NCI-H1930 (cell line): ENCODE measurements at places on chromosomes 6 and 20.
A peak's percentile ranks its signal among the peaks of the same experiment; 100 is the strongest.

GRCh38 chr20:38061109-38061508 is 27.6 kb downstream of the RPRD1B start:
- DNase-seq = no peak

DNA sequence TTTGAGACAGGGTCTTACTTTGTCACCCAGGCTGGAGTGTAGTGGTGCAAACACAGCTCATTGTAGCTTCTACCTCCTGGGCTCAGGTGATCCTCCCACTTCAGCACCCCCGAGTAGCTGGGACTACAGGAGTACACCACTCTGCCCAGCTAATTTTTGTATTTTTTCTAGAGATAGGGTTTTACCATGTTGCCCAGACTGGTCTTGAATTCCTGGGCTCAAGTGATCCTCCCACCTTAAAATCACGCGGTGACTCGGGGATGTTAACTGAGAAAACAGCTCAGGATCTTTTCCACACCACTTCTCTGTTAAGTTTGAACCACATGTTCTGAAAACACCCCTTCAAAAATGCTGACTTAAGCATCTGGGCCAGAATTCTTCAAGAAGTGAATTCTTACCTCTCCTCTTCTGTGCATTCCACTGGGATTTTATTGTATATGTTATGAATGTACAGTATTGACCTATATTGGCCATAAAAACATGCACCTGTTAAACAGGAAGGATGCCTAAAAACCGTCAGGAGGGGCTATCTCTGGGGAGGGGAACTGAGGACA is 72.4 kb downstream of the SYTL3 start:
- DNase-seq = no peak

- DNase-seq = no peak
Measured at GRCh38 chr6:144286503-144287393, 1.6 kb downstream of the UTRN start.

DNA sequence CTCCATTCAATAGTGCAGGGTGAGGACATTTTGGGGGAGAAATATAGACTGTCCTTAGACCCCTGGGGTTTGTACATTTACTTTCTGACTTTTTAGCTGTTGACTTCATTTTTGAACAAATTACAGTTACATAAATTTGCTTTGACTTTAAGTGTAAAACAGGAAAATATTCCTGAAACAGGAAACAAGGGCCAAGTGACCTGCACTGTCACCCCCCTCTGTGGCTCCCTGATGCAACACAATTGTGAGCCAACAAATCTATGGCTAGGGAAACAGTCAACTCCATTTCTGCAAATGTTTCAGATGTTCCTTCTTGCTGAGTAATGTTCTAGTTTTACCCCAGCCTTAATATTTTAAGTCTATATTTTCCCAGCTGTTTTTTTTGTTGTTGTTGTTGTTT is 39.8 kb downstream of the HLA-A start:
- DNase-seq = no peak

- no peak for DNase-seq
Measured at GRCh38 chr20:23368316-23369071, 6.5 kb downstream of the GZF1 start.

DNA sequence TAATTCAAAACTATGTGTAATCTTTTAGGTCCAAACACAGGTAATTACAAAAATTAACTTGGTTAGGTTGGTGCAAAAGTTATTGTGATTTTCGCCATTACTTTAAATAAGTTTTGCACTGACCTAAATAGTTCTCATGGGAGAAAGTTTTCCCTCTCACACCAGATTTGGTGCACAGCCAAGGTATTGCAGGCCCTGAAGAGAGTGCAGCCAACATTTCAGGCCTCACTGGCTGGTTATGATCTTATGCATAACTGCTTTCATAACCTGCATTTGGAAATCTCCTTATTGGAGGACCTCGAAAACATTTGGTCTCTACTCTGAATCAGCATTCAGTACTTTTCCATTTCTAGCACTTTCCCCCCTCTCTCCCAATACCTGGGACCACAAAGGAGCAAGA is 993.1 kb upstream of the MANEA start:
- no peak for DNase-seq

DNA sequence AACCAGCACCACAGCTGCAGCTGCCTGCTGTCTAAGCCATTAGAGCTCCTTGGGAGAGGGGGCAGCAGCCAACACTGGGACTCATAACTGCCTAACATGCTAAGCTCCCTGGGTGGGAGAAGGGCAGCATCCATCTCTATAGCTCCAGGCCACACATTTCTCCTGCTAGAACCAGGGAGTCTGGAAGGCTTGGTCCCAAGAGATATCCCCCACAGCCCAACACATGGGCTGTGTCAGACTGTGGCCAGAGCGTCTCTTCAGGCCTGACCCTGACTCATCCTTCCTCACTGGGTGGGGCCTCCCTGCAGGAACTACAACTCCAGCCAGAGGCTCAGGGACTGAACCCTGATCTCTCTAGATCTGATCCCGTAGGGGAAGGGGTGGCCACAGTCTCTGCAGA is 411.1 kb downstream of the HDGFL1 start:
- no peak for DNase-seq

DNA sequence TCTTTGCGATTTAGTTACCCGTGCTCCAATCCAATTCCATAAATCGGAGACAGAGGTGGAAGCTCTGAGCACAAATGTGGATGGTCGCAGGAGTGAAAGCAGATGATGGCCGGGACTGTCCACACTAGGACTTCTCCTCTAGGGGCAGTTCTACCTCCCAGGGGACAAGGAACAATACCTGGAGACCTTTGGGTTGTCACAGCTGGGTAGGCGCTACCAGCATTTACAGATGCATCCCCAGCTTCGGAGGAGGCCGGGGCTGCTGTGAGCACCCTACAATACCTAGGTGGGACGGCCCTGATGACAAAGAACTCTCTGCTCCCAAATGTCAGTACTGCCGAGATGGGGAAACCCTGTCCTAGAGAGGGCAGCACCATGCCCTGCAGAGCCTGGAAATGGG is 195.9 kb upstream of the CDH4 start:
- no peak for DNase-seq

DNA sequence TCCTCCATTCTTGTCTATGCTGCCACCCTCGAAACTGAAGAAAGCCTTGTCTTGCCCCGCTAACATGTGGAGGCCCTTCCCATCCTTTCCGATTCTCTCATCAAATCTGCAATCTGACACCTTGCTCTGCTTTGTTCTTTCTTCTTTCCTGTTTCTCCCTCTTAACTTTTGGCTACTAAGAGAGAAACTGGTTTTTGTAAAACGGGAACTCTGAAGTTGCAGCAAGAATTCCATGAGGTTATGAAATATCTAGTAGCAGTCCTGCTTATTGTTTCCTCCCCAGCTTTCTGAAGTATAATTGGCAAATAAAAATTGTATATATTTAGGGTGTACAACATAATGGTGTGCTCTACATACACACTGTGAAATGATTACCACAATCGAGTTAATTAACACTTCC is 80.2 kb downstream of the MAP7 start:
- no peak for DNase-seq

- no peak for DNase-seq
Measured at GRCh38 chr6:113481910-113482309, 375.2 kb upstream of the MARCKS start.

DNA sequence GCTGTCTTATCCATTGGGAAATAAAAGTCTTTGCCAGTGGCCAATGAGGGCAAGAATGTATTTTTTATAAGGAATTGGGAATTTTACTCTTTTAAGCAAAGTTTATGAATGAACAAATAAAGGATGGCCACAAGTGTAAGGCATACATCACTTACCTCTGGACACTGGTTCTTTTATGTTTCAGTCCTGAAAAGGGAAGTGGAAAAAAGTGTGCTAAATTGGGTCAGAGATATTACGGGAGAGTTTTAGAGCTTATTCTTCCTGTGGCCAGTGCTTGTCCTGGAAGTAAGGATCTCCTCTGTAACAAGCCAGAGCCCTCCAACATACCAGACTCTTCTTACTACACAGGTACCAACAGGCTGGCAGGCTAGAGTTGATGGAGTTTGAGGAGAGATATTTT is 22.5 kb upstream of the RIPK1 start:
- no peak for DNase-seq

DNA sequence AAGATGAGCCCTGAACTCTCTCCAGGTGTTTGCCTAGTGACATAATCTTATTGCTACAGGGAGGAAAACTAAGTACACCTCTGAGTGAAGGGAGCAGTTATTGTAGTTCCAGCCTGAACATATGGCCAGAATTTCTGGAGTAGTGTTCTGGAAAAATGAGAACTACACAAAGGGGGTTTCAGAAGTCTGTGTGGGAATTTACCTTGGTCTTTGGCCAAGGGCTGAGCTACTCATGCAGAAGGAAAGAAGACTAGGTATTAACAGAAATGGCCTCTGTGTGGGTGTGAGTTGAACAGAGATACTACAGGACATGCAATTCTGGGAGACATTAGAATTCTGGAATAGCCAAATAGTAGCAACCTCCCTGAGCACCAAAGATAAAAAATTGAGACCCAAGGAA is 1009.7 kb upstream of the GJE1 start:
- no peak for DNase-seq

GRCh38 chr6:84424956-84425355 is 197.5 kb upstream of the CEP162 start:
- no peak for DNase-seq

DNA sequence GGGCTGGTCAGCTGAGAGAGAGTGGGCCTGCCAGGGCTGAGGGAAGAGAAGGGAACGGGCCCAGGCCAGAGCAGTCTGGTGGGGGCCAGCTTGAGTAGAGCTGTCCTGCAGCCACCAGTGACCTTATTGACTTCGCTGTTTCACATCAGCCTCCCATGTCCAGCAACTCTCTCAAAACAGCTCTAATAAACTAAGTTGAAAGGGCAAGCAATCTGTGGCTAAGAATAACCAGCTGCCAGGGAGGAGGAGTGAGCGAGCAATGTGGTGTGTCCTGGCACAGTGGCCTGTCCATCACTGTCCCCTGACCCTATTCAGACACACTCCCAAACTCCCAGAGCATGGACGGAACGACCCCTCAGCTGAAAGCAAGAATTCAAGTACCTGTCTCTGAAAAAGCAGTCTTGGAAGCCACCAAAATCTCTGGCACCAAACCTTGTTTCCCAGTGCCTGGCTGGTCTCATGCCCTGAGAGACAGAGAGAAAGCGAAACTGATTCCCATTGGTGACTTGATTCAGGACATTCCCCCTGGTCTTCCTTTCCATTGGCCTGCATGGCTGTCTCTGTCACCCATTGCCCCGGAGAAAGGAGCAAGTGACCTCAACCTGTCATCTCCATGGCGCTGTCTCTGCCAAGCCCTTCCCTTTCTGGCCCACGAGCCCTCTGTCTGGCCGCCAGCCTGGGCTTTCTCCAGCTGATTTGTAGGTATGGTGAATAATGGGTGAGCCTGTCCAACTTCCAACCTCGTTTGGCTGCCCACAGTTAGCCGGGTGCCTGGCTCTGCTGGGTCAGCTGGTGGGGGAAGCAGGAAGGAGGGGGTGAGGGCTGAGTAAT is at the start of gene DDO:
Gene DDO (minus strand): TSS at position 490 of the 831 bp plus-strand sequence. CDS start 2,113 bp downstream, outside the sequence.
- no peak for DNase-seq

GRCh38 chr6:167832497-167833395 is 6.0 kb downstream of the AFDN start:
- DNase-seq = no peak

DNA sequence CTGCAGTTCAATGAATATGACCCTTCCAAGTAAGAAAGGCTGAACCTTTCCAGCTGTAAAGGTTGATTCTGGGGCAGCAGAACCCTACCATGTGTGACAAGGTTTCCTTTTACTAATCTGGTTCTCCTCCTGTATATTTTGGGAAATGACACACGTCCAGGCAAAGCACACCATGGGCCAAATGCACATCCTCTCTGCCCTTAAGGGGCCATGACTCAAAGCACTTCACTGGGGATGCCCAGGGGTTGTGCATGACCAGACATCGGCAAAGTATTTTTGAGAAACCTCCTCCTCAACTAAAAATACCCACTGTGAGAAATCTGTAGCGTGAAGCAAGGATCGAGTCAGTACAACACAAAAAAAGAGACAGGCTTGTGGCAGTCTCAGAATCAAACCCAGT is 174.7 kb downstream of the BACH2 start:
- no peak for DNase-seq

GRCh38 chr20:7891705-7892104 is 48.6 kb downstream of the HAO1 start:
- DNase-seq = no peak

DNA sequence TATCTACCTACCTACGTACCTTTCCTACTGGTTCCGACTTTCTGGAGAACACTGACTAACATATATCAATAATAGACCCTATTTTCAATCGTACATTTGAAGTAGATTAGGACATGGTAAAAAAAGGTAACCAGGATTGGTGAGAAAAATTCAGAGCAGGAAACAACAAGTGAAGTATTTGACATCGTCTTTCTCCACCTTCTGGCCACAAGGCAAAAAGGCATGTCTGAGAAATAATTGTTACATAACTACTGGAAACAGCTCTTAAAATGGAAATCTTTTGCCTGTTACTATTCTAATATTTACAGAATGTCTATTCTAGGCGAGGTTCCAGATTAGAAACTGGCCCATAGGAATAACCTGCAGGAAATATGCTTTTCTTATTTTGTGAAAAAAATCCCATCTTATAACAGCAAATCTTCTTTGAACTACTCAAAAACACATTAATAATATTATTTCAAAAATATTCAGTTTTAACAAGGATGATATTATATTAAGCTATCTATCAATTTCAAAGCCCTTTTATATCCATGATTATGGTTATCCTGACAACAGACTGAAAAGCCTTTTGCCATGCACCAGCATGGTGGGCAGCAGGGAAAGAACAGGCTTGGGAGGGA is 80.8 kb downstream of the RCAN2 start:
- DNase-seq = no peak

GRCh38 chr20:58981628-58982364 is 740 bp downstream of the NELFCD start:
- DNase-seq = no peak

DNA sequence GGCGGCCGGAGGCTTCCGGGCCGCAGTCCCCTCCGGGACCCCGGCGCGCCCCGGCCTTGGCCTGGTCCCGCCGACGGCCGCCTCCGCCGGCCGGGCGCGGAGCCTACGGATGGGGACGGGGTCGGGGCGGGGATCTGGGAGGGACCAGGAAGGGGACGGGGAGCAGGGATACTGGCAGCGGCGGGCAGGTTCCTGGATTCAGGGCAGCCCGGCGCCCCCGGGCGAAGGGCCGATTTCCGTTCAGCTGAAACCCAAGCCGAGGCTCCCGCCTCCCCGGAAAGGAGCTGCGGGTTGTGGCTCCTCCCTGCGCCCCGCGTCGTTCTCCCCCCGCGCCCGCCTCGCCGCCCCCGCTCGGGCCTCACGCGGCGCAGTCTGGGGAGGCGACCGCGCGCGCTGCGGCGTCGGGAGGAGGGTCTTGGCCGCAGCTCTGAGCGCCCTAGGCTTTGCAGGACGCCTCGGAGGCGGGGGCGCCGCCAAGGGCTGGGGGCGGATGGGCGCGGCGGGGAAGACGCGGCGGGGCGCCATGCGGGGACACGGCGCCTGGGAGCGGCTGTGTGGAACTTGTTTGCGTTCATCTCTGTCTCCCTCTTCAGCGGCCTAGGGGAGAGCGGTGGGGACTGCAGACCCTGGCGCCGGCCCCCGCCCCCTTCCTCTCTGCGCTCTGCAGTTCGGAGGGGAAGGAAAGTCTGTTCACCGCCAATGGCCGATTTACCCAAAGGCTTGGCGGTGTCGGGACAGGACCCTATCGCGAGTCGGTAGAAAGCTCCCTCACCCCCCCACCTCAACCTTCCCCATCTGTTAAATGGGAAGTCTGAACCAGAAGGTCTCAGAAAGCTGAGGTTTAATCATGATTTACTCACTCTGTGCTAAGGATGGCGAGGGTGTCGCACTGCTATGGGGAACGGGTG is 22.7 kb upstream of the TMEM181 start:
- peak; percentile 50 for DNase-seq
